NCI-H1694 (cell line): ENCODE measurements at places on chromosomes 5 and 9.

GRCh38 chr5:42005561-42006153, 80.6 kb downstream of the FBXO4 start:
- peak; percentile 4 for DNase-seq

DNA sequence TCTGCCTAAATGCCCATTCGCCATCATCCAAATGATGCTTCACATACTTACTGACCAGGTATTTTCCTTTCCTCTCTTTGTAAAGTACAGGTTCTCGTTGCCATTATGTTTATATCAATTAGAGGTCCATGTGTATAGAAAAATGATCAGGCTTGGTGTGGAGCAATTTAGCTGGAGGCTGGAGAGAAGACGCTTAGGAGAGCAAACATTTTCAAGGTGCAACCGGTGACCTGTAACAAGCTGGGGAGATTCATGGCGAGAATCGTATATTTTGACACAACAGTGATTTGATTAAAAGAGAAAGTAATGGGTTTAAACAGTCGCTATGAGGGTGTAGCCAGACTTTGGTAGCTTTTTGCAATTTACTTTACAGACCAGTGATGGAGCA, 170.9 kb upstream of the TBCA start:
- DNase-seq = no peak

GRCh38 chr5:112548246-112548881, 129.3 kb upstream of the EPB41L4A start:
- DNase-seq = no peak

GRCh38 chr9:134626571-134627416, 14.8 kb upstream of the COL5A1 start:
- no peak for DNase-seq

- no peak for DNase-seq
Measured at GRCh38 chr9:113720495-113720894, 155.6 kb upstream of the ZNF618 start.

DNA sequence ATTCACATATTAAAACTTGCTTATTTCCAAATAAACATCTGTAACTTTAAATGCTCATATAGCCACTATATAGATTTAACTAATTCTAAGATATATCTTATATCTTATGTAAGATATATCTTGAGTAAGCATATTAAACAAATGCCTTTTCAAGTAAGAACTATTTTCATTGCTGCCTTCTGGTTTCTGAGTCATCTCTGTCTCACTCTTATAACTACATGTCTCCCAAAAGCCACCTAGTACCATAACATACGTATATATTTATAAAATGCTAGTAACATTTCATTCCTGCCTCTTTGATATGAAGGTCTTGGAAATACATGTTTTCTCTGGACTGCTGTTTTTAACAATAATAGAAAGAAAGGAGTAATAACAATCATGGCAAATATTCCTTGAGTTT, 429.5 kb downstream of the DTWD2 start:
- no peak for DNase-seq

DNA sequence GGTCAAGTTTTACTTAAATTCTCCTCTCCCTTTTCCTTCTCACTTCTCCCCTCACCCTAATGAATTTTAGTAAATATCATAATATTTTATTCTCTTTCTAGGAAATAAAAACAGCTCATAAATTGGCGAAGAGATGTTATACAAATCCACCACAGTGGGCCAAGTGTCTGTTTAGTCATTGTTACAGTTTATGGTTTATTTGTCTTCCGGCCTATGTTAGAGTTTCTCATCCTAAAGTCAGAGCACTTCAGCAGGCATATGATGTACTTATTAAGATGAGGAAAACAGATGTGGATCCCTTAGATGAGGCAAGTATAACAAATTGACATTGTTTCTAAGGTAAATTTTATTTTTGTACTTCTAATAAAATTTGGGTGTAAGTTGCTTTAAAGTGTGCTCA, 48.2 kb downstream of the RPS6 start:
- DNase-seq = no peak

- DNase-seq = no peak
Measured at GRCh38 chr9:77707383-77708063, 59.4 kb upstream of the GNA14 start.

DNA sequence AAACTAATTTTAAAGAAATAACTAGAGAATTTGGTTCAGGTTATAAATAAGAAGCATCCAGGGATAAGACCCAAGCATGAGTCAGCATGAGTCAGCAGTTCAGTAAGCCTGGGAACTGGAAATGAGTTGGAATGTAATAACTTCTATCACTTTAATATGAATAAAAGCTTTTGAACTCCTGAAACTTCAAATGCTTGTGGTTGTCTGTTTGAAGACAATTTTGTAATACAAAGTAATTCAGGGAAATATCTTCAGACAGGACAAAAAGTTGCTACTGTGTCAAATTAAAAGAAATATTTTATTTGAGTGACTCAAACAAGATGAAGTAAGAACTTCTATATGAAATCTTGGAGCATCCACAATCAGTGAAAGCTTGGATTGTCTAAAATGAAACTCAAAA, 331.2 kb upstream of the DAB2 start:
- no peak for DNase-seq
